ENCODE measurements at places on chromosomes 1 and 21. TPM values are rescaled to one million over a fixed set of nuclear protein-coding genes. Genes with fewer than 3 reads are reported as not detected.

The PLD5 gene
- total RNA-seq, result 0.31 TPM

DNA sequence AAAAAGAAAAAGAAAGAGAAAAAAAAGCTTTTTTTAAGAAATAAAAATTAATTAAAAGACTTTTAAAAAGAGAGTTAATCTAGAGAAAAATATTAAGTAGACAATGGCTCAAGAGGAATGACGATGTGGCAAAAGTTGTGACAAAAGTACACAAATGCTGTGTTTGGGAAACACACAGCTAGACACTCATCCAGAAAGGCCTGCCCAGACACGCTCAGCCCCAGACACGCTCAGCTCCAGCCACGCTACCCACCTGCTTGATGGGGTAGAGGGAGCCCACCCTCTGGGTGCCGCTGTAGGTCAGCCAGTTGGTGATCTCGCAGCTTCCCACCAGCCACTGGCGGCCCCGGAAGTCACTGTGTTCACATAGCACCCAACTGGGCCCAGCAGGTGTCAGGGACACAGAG is 10.2 kb downstream of the CD52 start:
- DNase-seq, result no peak

DNA sequence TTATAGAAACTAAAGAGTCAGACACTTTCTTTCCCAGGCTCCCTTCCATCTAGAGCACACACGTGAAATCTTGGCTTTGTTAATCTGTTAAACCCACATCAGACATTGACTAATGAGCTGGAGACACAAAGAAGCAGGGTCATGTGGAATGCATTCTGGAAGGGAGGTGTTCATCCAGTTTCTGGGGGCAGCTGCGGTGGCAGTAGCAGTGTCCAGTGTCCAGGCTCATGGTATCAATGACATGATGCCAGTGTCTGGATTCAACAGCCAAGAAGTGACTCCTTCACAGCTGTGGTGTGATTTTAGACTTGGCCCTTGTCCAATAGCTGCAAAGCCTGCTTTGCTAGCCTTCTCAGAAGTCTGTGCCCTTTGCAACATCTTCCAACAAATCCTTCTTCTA is 95.2 kb downstream of the NTPCR start:
- no peak for DNase-seq

DNA sequence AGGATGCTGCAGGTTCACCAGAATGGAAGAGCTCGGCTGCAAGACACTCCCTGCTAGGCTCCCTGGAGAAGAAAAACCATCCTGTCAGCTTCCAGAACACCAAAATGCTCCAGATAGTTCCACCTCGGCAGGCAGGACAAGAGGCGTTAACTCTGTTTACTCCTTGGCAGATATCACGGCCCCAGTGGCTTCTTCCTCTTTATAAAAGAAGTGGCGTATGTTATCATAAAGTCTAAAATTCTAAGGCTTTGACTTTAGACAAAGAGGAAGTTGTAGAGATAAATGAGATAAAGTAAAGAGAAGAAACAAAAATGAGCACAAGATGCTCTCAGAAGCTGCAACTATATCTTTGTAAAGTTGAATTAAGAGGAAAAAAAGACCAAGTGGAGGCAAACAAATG is 24.3 kb upstream of the MTF1 start:
- DNase-seq, result no peak

The C1orf94 gene
- total RNA-seq, result not detected

GRCh38 chr1:224545571-224545970 is 70.5 kb upstream of the CNIH3 start:
- no peak for DNase-seq

The SH3BP5L gene
- 14.1 TPM for total RNA-seq

The PLPPR5 gene
- total RNA-seq, result not detected
